Fibroblast of skin of scalp (primary cell): ENCODE measurements at places on chromosomes 4 and X.

GRCh38 chr4:140111256-140111655 lies 42.7 kb downstream of the MAML3 start:
- DNase-seq: peak; percentile 29

- no peak for DNase-seq
Measured at GRCh38 chr4:47809654-47810203, 28.1 kb downstream of the CORIN start.

DNA sequence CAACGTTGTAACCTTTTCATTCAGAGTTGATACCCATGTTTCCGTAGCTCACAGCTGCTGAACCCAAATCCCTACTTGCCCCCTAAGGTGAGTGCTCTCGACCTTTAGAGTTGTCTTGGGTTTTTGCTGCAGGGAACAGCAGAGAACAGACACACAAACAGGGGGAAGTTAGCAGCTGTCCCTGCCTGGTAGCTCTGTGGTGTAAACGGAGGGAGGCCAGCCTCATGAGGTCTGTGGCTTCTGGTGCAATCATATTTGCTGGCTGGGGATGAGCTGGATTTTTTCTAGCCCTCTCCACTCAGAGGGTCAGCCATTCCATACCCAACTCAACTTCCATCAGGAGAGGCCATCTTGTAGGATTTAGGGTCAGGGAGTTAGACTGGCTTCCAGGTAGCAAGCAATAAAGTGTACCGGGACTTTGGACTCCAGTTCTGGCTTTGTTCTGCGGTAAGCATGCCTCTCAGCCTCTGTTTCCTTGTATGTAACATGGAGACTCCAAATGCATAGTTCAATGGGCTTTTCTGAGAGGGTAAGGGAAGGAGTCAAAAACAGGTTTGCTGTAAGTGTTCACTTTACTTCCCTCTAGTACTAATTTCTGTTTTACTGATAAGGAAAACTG lies 218.9 kb downstream of the MID1IP1 start:
- DNase-seq: no peak

DNA sequence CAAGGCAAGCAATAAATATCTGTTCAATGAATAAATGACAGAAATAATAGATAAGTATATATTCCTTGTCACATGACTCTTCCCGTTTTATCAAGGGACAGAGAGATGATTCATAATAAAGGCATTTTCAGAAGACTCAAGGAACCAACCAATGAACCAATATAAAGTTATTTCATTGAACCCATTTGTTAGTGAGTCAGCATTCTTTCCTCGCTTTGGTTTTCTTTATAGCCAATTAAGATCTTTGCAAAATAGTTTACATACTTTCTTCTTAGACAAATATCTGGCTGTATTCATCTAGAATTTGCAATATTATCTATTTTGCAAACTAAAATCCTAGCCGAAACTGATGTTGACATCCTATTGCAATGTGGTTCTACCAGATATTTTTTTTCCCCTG lies 269.4 kb downstream of the IL15 start:
- DNase-seq: peak; percentile 92

DNA sequence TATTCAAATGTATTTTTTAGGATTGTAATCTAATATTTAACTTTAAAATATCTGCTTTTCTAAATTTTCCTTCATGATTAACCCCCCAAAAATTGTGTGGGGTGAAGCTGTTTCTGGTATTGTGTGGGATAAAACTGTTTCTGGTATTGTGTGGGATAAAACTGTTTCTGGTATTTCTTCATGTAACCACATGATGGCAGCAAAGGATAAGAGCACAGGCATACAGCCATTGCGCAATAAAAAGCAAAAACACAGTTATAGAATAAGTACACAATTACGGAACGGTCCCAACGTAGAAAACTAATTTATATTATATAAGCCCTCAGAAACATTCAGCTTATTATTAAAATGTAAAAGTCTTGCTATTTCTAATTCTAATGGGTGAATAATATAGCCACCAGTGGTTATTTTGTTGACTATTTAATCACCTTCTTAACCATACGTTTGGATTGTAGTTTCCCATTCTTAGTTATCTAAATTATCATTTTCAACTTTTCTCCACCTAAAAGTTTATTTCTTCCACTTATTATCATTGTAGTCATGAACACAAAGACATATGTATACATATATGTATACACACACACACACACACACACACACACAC lies 333.9 kb upstream of the FSTL5 start:
- DNase-seq: peak; percentile 45

DNA sequence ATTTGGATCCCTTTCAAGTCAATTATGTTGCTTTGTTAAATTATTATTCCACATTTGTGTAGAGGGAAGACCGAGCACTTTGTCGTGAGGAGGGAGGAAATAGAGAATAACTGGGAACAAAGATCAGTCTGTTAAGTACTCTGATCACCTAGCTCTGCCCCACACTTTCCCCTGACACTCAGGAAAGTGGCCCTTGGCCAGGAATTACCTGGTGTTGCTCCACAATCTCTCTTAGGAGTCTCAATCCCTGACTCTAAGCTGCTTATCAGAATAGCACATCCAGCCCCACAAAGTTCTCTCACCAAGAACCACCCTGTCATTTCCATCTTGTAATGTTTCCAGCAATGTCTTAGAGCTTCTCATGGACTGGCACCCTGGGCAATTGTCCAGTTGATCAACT lies 83.8 kb upstream of the BMPR1B start:
- no peak for DNase-seq

GRCh38 chrX:118498351-118498750 lies 2.7 kb downstream of the DOCK11 start:
- DNase-seq: no peak

- DNase-seq: no peak
Measured at GRCh38 chrX:123432361-123433150, 248.5 kb downstream of the GRIA3 start.

DNA sequence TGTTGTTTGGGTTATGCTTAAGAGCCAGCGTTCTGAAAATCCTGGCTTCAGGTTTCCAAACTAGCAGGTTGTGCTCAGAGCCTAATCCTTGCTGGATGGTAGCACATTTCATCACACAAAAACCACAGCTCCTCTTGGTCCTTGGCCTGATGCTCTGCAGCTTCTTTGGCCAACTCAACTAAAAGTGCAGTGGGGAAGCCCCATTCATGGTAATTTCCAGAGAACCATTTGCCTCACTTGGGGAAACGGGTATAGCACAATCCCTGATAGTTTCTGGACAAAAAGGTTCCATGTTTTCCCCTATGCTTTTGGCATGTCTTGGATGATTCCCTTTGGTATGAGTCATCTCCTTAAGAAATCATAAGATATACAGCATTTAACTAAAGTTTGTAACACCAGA lies 78.7 kb downstream of the SYNPO2 start:
- DNase-seq: peak; percentile 72

DNA sequence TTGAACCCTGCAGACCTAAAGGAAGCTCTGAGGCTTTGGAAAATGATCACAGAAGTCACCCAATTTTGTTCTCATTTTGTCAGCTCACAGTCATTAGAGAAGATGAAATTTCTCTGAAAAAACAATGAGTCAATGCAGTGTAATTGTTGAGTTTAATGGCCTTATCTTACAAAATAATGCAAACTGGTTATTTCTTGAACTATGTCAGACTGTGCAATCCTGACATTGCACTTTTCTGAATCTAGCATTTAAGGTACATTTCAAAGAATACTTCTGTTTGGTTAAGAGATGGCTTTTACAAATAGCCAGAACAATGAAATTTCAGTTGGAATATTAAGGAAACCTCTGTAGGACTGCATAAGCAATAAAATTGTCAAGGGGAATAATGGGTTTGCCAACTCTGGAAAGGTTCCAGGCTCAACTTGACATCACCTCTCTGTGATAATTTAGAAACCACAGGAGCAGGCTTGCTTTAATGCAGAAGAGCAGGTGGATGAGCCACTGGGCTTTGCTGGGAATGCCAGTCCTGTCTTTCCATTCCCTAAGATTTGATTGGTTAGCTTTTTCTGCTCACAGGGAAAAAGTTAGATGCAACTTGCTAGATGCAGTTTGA lies 222.8 kb downstream of the FRMPD4 start:
- DNase-seq: peak; percentile 23

DNA sequence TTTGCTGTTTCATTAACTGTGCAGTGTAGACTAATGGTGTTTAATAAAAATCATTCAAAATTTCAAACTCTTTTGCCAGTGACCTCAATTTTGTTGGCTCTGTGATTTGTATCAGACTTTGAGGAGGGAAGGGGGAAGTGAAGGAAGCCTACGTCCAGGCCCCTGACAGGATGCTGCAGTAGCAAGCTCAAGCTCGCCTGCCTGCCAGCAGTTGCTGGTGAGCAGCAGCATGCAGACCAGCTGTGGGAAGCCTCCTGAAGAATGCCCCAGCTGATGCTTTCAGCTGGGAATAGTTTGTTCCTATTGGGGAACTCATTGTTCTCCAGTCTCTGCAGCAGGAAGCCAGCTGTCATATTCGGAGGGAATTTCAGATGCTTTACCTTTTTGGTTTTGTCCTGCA lies 495.2 kb downstream of the AFF2 start:
- no peak for DNase-seq
